ENCODE measurements at places on chromosomes 1 and 21.

DNA sequence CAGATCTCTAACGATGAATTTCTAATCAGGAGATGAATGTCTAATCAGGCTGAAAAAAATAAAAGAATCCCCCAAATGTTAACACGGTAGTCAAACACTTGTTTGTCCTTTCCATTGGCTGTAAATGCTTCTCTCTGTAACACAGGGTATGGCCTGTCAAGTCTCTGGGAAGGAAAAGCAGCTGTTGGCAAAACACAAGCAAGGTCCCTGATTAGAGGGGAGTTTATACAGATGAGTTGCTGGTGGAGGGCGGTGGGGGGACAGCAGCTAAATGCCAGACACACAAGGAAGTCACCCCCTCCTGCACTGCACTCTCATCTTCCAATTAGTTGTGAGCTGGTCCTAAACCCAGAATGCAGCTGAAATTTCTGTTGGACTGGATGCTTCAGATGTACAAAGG is 51.0 kb downstream of the PGBD5 start:
- no peak for DNase-seq

- DNase-seq = no peak
Observed at GRCh38 chr1:109466452-109467300, at the start of gene SYPL2. Gene SYPL2, plus strand, starts transcription at chr1:109466546. Its CDS starts 298 bp downstream, at chr1:109466844.

DNA sequence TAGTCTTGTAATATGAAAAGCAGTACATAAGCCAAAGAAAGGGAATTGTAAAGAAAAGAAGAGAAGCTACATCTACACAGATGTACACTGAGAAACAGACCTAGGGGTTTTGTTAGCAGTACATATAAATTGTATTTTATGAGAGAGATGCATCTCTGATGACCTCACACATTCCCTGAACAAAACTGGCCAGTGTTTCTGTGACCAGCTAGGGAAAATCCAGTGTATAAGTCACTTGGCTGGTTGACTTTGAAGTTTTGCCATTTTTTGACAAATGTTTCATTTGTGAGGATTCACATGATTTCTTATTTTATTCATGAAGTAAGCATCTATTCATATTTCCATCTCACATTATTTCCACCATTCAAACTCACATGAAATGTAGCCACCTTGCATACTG is 28.3 kb upstream of the DYNLT5 start:
- no peak for DNase-seq

- no peak for DNase-seq
Observed at GRCh38 chr1:30806381-30807317, 49.1 kb upstream of the LAPTM5 start.

GRCh38 chr1:35932941-35933340 is 2.0 kb downstream of the AGO3 start:
- no peak for DNase-seq

- no peak for DNase-seq
Observed at GRCh38 chr1:58779059-58779754, 4.6 kb downstream of the JUN start.

- DNase-seq = no peak
Observed at GRCh38 chr1:20361805-20362381, 71.2 kb downstream of the VWA5B1 start.

GRCh38 chr1:184183919-184184318 is 132.4 kb downstream of the TSEN15 start:
- no peak for DNase-seq

GRCh38 chr1:58308206-58308605 is 238.3 kb downstream of the OMA1 start:
- no peak for DNase-seq

DNA sequence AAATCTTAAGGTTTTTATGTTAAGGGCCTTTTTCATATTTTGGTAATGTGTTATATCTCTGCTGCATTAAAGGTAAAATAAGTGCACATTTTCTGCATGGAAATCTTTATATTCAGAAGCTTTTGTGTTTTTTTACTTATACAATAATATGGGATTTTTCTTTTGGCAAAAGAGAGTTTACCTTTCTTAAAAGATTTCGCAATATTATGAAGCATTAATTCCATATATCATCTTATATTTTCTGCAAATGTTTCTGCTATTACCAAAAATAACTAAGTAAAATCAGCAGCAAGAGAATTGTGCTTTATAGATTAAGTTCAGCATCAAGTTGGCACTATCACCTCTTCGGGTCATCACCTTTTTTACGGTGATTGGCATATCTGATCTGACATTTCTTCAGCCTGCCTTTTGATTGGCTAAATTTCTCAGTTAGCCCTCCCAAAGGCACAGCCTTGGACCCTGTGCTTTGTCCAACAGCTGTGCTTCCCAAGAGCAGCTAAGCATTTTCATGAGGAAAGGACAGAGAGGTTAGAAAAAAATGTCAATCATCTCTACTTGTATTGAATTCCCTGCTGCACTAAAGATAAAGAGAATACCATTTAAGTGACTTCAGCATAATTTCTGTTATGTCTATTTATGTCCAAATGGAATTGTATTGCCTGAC is 767.1 kb upstream of the PRMT6 start:
- no peak for DNase-seq

GRCh38 chr1:177306981-177307380 is 136.2 kb downstream of the BRINP2 start:
- no peak for DNase-seq

DNA sequence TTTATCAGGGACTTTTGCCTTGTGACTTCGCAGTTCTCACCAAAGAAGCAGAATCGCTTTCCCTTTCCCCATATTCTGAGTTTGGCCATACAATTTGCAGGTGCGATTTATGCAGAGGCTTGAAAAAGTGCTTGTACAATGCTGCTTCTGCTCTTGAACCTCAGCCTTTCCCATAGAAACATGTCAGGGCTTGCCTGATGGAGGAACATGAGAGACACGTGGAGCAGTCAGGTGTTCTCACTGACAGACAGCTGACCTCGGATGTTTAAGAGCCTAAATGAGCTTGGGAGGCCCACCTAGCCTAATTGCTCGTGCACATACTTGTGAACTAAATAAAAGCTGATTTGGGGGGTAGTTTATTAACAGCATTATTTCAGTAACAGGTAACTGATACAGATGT is 290.0 kb downstream of the S1PR1 start:
- no peak for DNase-seq
